ENCODE measurements at places on chromosomes 2 and 18. TPM values are rescaled to one million over a fixed set of nuclear protein-coding genes. Genes with fewer than 3 reads are reported as not detected.

Gene DSC2
- 0.13 TPM for total RNA-seq

Gene TYW5
- 9.4 TPM for total RNA-seq

Gene L3MBTL4
- 0.83 TPM for total RNA-seq

Gene GKN2
- total RNA-seq, result not detected

Gene ACKR3
- 4.5 TPM for total RNA-seq

Gene FZD7
- total RNA-seq, result 0.15 TPM

Gene DIPK1C
- total RNA-seq, result not detected

GRCh38 chr2:688504-689076, 11.4 kb upstream of the TMEM18 start:
- H3K36me3 ChIP-seq, result no peaks in the 10 kb centered on the region
- H3K27ac ChIP-seq, result no peak overlapping the region
- H3K4me3 ChIP-seq, result no peak overlapping the region

- no peak overlapping the region for H3K4me3 ChIP-seq
- H3K27ac ChIP-seq, result no peak overlapping the region
- no peaks in the 10 kb centered on the region for H3K4me1 ChIP-seq
- no peak for DNase-seq
- H3K27me3 ChIP-seq, result peaks cover 15% of the 10 kb centered on the region
- H3K36me3 ChIP-seq, result no peaks in the 10 kb centered on the region
Observed at GRCh38 chr2:120599072-120599471, 136.6 kb upstream of the GLI2 start.

DNA sequence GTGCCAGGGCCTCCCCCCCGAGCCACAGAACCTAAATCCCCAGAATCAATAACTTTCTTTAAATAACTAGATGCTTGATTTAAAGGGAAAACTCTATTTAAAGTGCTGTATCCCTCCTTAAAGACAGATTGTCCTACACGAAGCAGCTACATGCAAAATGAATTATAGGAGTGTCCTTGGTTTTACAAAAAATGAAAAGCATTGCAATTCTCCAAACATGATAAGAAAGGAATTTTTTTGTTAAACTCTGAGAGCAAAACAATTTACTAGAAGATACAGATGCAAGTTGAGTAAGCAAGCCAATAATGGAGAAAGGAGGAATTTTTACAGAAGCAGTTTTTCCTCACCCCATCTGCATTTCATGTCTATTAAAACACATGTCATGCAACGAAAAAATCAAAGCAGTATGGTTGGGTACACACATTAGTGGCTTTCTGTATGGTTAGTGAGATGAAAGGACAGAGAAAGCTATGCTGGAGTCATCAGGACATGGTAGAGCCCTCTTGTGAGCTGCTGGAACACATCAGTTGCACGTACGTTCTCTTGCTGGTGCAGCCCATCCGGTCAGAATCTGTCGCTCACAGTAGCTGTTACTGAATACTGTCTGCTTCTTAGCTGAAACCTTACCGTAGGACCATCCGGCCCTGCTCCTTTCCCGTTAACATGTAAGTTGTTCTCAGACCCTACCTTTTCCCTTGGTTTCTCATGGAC, 25.9 kb upstream of the STEAP3 start:
- no peaks in the 10 kb centered on the region for H3K27me3 ChIP-seq
- H3K36me3 ChIP-seq, result no peaks in the 10 kb centered on the region
- H3K4me1 ChIP-seq, result no peaks in the 10 kb centered on the region
- H3K4me3 ChIP-seq, result no peak overlapping the region
- H3K27ac ChIP-seq, result no peak overlapping the region

- no peak for DNase-seq
- H3K27me3 ChIP-seq, result peaks cover 22% of the 10 kb centered on the region
- no peaks in the 10 kb centered on the region for H3K36me3 ChIP-seq
- no peak overlapping the region for H3K27ac ChIP-seq
Observed at GRCh38 chr2:30732376-30732775, 74.9 kb downstream of the CAPN13 start.

GRCh38 chr18:2960983-2961696, 51.8 kb downstream of the LPIN2 start:
- DNase-seq, result no peak
- H3K27me3 ChIP-seq, result no peaks in the 10 kb centered on the region
- H3K27ac ChIP-seq, result peak overlapping the region; percentile 94
- H3K4me1 ChIP-seq, result peaks cover 66% of the 10 kb centered on the region

- H3K4me1 ChIP-seq, result peaks cover 24% of the 10 kb centered on the region
- no peak for DNase-seq
- H3K27ac ChIP-seq, result no peak overlapping the region
- H3K27me3 ChIP-seq, result no peaks in the 10 kb centered on the region
- H3K36me3 ChIP-seq, result no peaks in the 10 kb centered on the region
- no peak overlapping the region for H3K4me3 ChIP-seq
Observed at GRCh38 chr2:218394298-218395089, 5.2 kb upstream of the CTDSP1 start.

DNA sequence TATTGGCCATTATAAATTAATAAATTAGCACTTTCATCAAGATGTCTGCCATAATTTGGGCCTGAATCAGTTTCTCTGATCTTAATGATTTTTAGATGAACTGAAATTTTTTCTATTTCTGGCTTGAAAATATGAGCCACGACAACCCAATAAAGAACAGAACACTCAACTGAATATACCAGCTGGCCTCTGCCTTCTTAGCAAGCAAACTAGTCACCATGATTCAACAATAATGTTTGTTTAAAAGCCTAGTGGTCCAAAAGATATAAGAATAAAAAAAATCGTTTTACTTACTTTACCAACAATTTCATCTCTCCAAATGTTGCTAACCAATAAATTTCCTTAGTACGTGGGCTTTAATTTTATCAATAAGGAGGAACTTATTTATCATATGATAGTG, 66.7 kb upstream of the TTN start:
- H3K27ac ChIP-seq, result no peak overlapping the region
- no peak for DNase-seq
- H3K27me3 ChIP-seq, result no peaks in the 10 kb centered on the region
- H3K4me3 ChIP-seq, result no peak overlapping the region
- no peaks in the 10 kb centered on the region for H3K4me1 ChIP-seq
- H3K36me3 ChIP-seq, result peaks cover 2% of the 10 kb centered on the region

- no peak overlapping the region for H3K4me3 ChIP-seq
- H3K36me3 ChIP-seq, result no peaks in the 10 kb centered on the region
- H3K27ac ChIP-seq, result no peak overlapping the region
- H3K27me3 ChIP-seq, result no peaks in the 10 kb centered on the region
- DNase-seq, result no peak
Observed at GRCh38 chr2:75256485-75256884, 57.2 kb upstream of the TACR1 start.

DNA sequence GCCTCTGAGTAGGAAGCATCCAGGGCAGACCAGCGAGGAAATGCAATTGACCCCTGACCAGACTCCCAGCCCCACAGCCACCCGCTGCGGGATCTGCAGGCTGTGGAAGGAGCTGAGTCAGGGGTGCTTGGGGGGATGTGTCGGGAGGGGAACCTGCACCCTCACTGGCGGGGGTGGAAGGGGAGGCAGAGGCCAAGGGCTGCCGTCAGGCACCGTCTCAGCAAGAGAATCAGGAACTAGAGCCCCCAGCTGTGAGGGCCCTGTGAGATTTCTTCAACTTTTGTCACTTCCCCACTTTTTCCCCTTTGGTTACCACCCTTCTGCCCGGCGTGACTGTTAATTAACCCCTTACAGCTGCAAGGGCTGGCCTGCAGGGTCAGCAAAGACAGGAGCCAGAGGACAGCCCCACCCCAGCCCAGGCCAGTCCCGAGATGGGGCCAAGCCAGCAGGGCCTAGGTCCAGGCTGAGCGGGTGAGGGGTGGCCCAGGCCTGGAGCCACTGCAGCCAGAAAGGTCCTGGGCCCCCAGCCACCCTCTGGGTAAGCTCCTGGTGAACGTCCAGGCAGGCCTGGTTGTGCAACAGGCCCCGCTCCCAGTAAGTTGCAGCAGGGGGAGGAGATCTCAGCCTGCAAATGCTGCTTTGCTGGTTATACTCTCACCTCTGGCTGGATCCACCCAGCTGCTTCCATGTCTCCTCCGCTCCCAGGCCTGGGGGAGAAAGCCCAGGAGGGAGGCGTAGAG, 147.0 kb upstream of the ID2 start:
- peaks cover 27% of the 10 kb centered on the region for H3K4me1 ChIP-seq
- H3K27ac ChIP-seq, result no peak overlapping the region
- H3K36me3 ChIP-seq, result no peaks in the 10 kb centered on the region
- no peak overlapping the region for H3K4me3 ChIP-seq
- H3K27me3 ChIP-seq, result no peaks in the 10 kb centered on the region
- DNase-seq, result no peak

GRCh38 chr18:57728941-57729511, 74.1 kb downstream of the ATP8B1 start:
- DNase-seq, result no peak
- no peak overlapping the region for H3K27ac ChIP-seq
- no peaks in the 10 kb centered on the region for H3K27me3 ChIP-seq
- no peak overlapping the region for H3K4me3 ChIP-seq

GRCh38 chr2:9332136-9332852, 91.0 kb downstream of the ITGB1BP1 start:
- no peaks in the 10 kb centered on the region for H3K4me1 ChIP-seq
- H3K27ac ChIP-seq, result no peak overlapping the region
- no peak overlapping the region for H3K4me3 ChIP-seq
- peaks cover 2% of the 10 kb centered on the region for H3K27me3 ChIP-seq
- DNase-seq, result no peak

DNA sequence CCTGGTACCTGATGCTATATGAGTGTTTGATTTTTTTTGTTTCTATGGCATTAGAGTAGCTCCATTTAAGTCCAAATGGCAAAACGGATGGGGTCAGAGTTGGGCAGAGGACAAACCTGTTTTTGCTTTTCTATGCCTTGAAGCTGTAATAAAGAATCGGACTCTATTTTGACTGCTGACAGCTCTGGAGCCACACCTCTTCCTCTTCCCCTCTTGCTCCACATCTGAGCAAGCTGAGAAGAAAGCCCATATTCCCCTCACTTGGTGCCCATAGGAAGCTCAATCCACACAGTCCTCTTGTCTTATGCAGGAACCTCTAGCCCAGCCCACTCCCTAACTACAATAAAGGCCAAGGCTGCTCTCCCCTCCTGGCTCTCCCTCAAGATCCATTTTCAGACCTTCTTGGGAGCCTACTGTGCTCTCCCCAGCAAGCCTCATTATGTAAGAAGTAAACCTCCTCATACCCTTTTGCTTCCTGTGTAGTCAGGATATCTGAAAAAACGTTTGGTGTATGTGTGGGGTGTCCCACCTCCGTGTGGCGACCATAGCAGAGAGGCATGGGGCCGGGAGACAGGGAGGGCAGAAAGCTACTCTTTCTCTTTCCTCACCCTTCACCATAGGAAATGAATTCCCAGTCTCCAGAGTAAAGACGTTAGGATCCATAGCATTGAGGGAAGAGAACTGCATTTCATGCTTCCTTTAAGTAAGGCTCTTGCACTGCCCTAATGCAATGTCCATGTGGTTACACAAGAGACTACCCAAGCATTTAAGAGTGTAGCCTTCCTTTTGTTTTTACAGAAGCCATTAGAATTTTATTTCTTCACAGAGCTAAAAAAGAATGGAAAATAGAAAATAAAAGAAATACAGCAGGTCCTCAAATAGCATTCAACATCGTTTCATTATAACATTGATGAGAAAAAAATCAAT, 41.9 kb upstream of the RAPGEF4 start:
- no peak overlapping the region for H3K27ac ChIP-seq
- H3K4me3 ChIP-seq, result peak overlapping the region; percentile 29

- H3K4me1 ChIP-seq, result no peaks in the 10 kb centered on the region
- H3K4me3 ChIP-seq, result no peak overlapping the region
- peaks cover 30% of the 10 kb centered on the region for H3K27me3 ChIP-seq
- no peak for DNase-seq
Observed at GRCh38 chr2:120385355-120386127, 39.6 kb downstream of the INHBB start.

- peaks cover 36% of the 10 kb centered on the region for H3K27me3 ChIP-seq
- no peak overlapping the region for H3K4me3 ChIP-seq
- no peak for DNase-seq
- H3K4me1 ChIP-seq, result no peaks in the 10 kb centered on the region
Observed at GRCh38 chr18:37346048-37346447, 219.6 kb downstream of the CELF4 start.

DNA sequence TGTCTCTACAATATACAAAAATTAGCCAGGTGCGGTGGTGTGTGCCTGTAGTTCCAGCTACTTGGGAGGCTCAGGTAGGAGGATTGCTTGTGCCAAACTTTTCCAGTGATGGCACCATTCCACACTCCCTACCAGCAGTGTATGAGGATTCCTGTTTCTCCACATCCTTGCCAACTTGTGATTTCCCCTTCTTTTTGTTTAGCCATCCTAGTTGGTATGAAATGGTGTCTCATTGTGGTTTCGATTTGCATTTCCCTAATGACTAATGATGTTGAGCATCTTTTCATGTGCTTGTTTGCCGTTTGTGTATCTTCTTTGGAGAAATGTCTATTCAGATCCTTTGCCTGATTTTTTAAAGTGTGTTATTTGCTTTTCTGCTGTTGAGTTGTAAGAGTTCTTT, 41.0 kb downstream of the EPB41L5 start:
- no peak overlapping the region for H3K4me3 ChIP-seq
- H3K4me1 ChIP-seq, result no peaks in the 10 kb centered on the region
- no peaks in the 10 kb centered on the region for H3K27me3 ChIP-seq
- no peak for DNase-seq
- no peak overlapping the region for H3K27ac ChIP-seq

DNA sequence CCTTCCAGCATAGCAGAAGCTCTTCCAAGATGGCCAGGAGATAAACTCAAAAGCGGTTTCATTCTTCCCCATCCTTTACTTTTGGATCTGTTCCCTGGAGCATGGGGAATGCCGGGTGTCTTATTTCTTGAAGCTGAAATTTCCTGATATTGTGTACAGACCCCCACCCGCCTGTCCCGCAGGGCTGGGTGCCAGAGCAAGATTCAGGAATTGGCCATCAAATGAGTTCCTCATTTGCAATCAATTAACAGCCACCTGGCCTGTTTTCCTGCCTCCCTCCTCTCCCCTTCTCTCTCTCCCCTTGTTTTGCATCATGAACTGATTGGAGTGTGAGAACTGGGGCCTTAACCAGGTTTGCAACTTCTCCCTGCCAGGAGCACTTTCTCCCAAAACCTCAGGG, 202.1 kb downstream of the SH3RF3 start:
- H3K27me3 ChIP-seq, result peaks cover 11% of the 10 kb centered on the region
- H3K4me3 ChIP-seq, result no peak overlapping the region
- no peak overlapping the region for H3K27ac ChIP-seq
- no peaks in the 10 kb centered on the region for H3K36me3 ChIP-seq

GRCh38 chr2:37191253-37191652, 2.8 kb upstream of the SULT6B1 start:
- no peak for DNase-seq
- no peak overlapping the region for H3K4me3 ChIP-seq
- H3K27ac ChIP-seq, result no peak overlapping the region
- H3K27me3 ChIP-seq, result no peaks in the 10 kb centered on the region
- no peaks in the 10 kb centered on the region for H3K36me3 ChIP-seq

GRCh38 chr2:216082805-216083204, 1.1 kb downstream of the TMEM169 start:
- no peaks in the 10 kb centered on the region for H3K36me3 ChIP-seq
- no peak for DNase-seq
- peak overlapping the region; percentile 75 for H3K27ac ChIP-seq
- H3K4me3 ChIP-seq, result peak overlapping the region; percentile 97
- peaks cover 53% of the 10 kb centered on the region for H3K4me1 ChIP-seq

GRCh38 chr2:46849721-46850556, 65.7 kb downstream of the MCFD2 start:
- no peak for DNase-seq
- no peaks in the 10 kb centered on the region for H3K36me3 ChIP-seq
- no peak overlapping the region for H3K27ac ChIP-seq
- no peaks in the 10 kb centered on the region for H3K27me3 ChIP-seq

All from T-cell (primary cell).